ENCODE measurements at places on chromosomes 4 and X. TPM values are rescaled to one million over a fixed set of nuclear protein-coding genes. Genes with fewer than 3 reads are reported as not detected.

Gene RAB33A
- 0.43 TPM for total RNA-seq

Gene ELF4
- total RNA-seq = 10.7 TPM

Gene MAGEA11
- not detected for total RNA-seq

Gene MAGEA8
- not detected for total RNA-seq

Gene FRMD7
- not detected for total RNA-seq

Gene TBC1D9
- total RNA-seq = 51.6 TPM

Gene ABCE1
- 144 TPM for total RNA-seq

Gene NPY5R
- total RNA-seq = not detected

Gene DCAF12L1
- not detected for total RNA-seq

Gene MAGEH1
- total RNA-seq = 15.2 TPM

Gene SPANXA1
- not detected for total RNA-seq

Gene USP51
- 1.6 TPM for total RNA-seq

Gene CRLF2
- total RNA-seq = not detected

Gene CTAG2
- not detected for total RNA-seq

Gene RAB39B
- total RNA-seq = 0.52 TPM

Gene FAM53A
- total RNA-seq = 0.65 TPM

Gene TTC29
- not detected for total RNA-seq

Gene ITIH6
- total RNA-seq = not detected

Gene WNK3
- total RNA-seq = 0.26 TPM

Gene SLC2A9
- 1.2 TPM for total RNA-seq

Gene MAGIX
- total RNA-seq = 0.76 TPM

Gene PNMA6A
- total RNA-seq = 0.43 TPM

Gene MAGEB1
- not detected for total RNA-seq

Gene TBL1X
- total RNA-seq = 9.7 TPM

Gene PHEX
- 0.43 TPM for total RNA-seq

Gene RPS6KA6
- total RNA-seq = 0.54 TPM

Gene SERPINA7
- total RNA-seq = not detected

Gene MGARP
- not detected for total RNA-seq

Gene SPANXC
- not detected for total RNA-seq

Gene NDNF
- 3.4 TPM for total RNA-seq

Gene NLGN4X
- total RNA-seq = 2.0 TPM

Gene TMEM185A
- total RNA-seq = 25.7 TPM

Gene DGKK
- total RNA-seq = not detected

Gene ADGRL3
- total RNA-seq = not detected

Gene CNKSR2
- not detected for total RNA-seq

Gene RIBC1
- 0.11 TPM for total RNA-seq

Gene VSIG1
- 0.09 TPM for total RNA-seq
